T-cell (primary cell): ENCODE measurements at places on chromosomes 3 and 15.

DNA sequence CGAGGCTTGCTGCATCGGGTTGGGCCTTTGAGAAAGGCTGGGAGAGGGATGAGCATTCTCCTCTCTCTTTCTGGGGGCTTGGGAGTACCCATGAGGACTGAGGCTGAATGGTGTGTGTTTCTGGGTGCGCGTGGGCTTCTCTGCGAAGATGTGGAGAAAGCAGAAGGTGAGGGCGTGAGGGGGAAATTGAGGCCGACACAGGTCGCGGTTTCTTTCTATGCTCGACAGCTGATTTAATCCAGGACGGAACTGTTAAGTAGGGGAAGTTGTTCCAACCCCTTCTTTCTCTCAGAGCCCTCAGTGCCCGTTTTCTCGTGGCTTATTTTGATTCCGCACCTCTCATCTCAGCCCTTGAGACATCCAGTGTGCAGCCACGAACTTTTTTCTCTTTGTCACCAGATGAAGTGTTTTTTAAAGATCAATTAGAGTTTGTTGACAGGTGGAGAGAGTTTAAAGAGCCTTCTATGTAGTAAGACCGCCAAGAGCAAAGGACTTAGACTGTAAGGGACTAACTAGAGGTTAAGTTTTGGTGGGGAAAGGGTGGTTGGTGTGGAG, 711 bp downstream of the STARD9 start:
- DNase-seq: no peak

- no peak for DNase-seq
Observed at GRCh38 chr3:166248784-166249183, 411.6 kb upstream of the BCHE start.

DNA sequence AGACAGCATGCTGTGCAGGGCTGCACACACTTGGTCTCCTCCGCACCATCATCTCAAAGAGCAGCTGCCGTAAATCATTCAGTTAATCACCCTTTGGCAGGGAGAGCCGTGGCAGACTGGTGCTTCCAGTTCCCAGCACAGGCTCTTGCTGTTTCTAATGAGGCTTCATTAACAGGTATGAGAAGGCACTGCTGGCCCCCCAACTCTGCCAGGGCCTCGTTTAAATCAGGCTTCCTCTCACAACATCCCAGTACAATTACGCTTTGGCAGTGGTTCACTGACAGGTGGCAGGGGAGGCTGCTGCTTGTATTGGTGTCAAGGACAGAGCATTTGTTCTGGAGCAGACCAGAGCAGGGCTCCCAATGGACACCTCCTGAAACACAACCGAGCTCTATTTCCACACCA, 77.1 kb downstream of the BFSP2 start:
- DNase-seq: no peak

DNA sequence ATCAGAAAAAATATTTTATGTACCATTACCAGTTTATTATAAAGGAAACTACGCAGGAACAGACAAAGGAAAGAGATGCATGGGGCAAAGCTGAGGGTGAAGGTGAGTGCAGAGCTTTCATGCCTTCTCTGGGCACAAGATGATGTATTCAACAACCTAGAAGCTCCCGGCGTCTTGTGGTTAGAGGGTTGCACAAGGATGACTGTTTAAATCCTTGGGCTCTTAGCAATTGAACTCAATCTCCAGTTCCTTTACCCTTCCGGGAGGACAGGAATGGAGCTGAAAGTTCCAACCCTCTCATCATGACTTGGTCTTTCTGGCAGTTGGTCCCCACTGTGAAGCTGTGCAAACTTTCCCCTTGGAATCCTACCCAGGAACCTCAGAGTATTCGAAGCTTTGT, 542.0 kb downstream of the EPHA3 start:
- no peak for DNase-seq

DNA sequence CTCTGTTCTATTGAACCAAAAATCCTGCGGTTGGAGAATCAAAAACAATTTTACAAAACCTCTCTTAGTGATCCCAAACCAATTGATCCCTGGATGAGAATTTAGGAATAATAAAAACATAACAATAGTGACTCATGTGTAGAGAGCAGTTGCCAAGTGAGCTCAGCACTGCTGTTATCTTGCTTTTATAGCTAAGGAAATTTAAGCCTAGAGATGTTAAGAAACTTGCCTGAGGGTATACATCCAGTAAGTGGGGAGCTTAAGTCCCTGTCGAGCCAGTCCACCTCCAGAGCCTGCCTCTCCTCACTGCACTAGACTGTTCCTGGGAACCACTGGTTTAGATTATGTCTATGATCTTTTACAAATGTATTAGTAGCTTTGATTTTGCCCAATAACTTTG, 358.4 kb upstream of the LMCD1 start:
- DNase-seq: no peak

DNA sequence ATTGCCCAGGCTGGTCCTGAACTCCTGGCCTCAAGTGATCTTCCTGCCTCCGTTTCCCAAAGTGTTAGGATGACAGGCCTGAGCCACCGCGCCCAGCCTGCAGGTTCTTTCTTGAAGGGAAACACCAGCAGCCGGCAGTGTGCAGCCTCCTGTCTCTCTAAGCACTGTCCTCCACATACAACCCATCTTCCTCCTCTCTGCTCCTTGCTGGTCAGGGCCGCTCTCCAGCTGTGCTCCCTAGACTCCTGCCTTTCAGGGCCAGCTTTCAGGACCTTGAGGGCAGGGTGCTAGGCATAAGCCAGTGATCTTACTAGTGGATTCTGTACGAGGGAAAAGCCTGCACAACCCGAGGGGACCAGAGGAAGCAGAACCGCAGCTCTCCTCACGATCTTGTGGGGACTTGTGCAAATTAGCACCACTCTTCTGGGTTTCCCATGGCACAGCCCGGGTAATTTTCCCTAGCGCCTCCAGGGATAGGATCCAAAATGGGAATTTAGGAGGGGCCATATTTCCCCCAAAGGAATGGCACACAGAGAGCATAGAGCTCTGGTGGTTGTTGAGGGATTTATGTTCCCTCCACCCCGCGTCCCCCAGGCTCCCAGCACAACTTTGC, 18.2 kb upstream of the CORO2B start:
- DNase-seq: no peak

DNA sequence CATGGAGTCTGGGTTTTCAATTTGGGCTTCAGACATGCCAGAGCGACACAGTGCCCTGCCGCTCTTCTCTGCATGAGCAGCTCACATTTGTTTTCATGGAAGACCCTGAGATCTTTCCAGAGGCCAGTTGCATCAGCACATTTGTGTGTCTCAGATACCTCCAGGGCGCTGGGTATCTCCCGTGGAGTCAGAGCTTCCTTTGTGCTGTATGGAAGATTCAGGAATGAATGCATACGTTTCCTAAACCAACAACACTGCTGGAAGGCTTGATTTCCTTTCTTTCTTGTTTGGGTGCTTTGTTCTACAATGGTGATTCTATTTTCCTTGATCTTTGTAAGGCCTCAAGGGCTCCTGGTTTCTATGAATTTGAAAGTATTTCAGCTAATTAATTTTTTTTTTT, 106.5 kb downstream of the CACNA2D3 start:
- no peak for DNase-seq

DNA sequence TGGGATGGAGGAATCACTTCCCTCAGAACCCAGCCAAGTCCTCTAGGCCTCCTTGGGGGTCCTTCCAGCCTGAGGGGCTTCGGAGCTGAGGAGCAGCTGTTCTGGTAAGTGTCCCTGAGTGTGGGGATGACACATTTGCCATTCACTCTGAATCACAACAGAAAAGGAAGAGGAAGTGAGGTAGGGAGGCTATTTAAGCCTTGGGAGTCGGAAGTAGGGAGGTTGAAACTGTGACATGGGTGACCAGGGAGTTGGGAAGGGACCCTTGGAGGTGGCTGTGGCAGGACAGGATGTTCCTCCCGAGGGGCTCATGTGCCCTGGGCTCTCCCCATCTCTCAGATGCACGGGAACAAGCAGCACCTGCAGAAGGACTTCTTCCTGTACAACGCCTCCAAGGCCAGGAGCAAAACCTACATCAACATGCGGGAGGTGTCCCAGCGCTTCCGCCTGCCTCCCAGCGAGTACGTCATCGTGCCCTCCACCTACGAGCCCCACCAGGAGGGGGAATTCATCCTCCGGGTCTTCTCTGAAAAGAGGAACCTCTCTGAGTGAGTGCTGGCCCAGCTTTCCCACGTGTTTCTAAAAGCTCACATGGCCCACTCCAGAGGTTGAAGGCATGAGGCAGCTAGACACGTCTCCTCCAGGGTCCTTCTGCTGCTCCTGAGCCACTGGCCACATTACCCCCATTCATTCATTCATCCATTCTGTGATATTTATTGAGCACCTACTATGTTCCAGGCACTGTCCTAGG, 43.3 kb downstream of the CAPN3 start:
- DNase-seq: no peak
